Transverse colon (tissue), 4 donors: ENCODE measurements at places on chromosomes 16 and 17.

DNA sequence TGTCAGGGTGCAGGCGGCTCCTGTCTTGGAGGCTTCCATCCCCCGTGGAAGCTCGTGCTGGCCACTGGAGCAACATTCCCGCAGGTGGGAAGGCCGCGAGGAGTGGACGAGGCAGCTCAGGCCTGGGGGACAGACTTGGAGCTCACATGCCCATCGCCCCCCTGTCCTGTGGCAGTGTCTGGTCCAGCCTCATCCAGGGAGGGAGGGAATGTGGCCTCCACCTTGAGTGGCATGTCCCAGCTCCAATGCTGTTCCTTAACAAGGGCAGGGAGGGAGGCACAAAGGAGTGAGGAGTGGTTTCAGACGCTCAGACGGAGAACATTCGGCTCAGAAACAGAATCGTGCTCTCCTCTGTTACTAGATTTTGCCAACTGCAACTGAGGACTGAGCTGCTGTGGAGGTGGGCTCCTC, 159.4 kb upstream of the CHMP6 start:
- DNase-seq = peak; percentile 33

DNA sequence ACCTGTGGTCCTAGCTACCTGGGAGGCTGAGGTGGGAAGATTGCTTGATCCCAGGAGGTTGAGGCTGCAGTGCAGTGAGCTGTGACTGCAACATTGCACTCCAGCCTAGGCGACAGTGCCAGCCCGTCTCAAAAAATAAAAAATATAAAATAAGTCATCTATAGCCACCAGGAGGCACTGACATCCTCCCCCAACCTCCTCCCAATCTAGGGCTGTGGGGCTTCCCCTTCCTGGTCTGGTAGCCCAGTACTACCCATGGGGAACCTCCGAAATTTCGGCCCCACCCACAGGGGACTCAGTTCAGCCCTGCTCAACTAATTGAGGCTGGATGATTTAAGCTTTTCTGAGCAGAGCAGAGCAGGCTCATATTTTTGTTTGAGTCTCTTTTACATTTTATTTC, 3.2 kb downstream of the ZSCAN10 start:
- peak; percentile 51 for DNase-seq

DNA sequence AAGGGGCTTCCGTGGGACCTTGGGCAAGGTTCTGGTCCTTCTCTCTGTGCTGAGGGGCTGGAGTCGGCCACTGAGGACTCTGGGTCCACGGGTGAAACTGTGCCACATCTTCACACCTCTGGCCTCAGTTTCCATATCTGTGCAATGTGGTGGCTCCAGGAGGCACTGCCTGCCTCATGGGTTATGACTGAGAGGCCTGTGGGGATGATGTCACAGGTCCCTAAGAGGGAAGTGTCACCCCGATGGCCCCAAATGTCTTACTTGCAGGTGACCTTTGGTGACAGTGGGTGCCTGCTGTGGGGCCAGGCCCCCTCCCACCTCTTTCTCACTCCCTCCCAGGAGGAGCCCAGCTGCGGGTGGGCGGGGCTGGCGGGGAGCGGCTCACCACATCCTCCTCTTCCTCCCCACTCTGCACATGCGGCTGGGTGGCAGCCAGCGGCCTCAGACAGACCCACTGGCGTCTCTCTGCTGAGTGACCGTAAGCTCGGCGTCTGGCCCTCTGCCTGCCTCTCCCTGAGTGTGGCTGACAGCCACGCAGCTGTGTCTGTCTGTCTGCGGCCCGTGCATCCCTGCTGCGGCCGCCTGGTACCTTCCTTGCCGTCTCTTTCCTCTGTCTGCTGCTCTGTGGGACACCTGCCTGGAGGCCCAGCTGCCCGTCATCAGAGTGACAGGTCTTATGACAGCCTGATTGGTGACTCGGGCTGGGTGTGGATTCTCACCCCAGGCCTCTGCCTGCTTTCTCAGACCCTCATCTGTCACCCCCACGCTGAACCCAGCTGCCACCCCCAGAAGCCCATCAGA, at the start of gene IL21R:
Gene IL21R, plus strand, starts transcription at position 407 of the 801 bp plus-strand sequence. CDS start 27,898 bp downstream, outside the sequence.
- DNase-seq = peak; percentile 74

- no peak for DNase-seq
Observed at GRCh38 chr17:13538841-13539411, 62.8 kb downstream of the HS3ST3A1 start.

DNA sequence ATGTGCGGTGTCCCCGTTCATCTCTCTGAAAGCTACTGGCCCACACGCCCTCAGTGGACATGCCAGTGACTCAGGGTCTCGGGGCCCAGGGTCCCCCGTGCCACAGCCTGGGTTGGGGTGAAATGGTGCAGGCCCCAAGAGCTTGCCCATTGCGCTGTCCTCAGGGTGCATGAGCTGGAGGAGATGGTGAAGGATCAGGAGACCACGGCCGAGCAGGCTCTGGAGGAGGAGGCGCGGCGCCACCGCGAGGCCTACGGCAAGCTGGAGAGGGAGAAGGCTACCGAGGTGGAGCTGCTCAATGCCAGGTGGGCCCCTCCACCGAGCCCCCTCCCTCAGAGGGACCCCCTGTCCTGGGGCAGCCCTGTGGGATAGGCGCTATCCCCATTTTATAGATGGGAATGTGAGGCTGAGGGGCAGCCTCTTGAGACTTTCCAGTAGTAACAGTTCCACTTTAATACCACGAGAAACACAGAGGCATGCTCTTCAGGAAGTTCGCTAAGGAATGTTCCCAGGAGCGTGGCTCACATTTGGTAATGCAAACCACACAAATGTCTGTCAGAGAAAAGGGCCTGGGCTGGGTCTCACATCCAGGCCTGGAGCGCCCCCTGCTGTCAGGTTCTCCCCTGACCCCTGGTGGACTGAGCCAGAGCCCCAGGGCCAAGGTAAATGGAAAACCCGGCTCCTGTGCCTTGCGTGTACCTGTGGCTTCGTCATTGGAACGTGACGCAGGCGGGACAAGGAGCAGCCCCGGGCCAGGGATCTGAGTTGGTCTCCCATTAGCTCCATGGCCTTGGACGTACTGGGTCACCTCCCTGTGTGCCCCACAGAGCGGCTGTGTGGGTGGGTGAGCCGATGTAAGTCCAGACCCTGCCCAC, 133.7 kb downstream of the RAB11FIP4 start:
- DNase-seq = peak; percentile 91

DNA sequence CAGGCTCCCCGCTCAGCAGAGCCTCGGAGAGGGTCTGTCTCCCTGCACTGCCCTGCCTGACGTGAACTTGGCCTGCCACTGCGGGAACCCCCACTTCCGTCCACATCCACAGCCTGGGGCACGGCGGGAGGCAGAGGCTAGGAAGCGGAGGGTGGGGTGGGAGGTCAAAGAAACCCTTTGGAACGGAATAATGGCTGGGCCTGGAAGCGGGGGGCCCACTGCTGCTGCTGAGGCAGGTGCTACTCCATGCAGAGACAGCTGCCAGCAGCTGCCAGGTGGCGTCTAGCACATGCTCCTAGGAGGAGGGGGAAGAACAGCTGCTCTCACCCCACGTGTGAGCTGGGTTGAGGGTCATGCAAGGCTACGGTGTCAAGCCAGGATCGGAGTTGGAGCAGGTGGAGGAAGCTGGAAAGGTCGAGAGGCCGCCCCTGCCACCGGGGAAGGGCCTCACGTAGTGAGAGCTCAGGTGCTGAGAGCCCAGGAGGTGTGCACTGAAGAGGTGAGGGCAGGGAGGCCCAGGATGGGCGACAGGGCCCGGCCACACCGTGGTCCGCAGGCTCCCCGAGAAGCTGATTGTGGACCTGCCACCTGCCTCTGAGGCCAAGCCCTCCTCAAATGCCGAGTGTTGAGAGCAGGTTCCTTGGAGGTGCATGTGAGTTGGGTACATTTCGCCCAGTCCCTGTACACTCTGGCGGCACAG, 9.8 kb downstream of the FSCN2 start:
- no peak for DNase-seq
